Activated T-cell treated with anti-CD3 and anti-CD28 coated beads, Interleukin-2, amount 50 U/mL, for 72 hours (primary cell): ENCODE measurements at places on chromosomes 13 and 19. TPM values are rescaled to one million over a fixed set of nuclear protein-coding genes. Genes with fewer than 3 reads are reported as not detected.

Gene SSC5D
- 1.2 TPM for total RNA-seq

Gene PLIN5
- total RNA-seq = 0.81 TPM

GRCh38 chr13:94395860-94396259, 83.6 kb downstream of the DCT start:
- no peak for DNase-seq
- H3K36me3 ChIP-seq = no peaks in the 10 kb centered on the region
- H3K27me3 ChIP-seq = peaks cover 8% of the 10 kb centered on the region
- no peak overlapping the region for H3K27ac ChIP-seq
- peaks cover 8% of the 10 kb centered on the region for H3K4me1 ChIP-seq
- H3K4me3 ChIP-seq = no peak overlapping the region

GRCh38 chr19:45637890-45638667, 1.1 kb downstream of the EML2 start:
- no peak for DNase-seq
- H3K27ac ChIP-seq = no peak overlapping the region
- peaks cover 38% of the 10 kb centered on the region for H3K4me1 ChIP-seq
- peaks cover 14% of the 10 kb centered on the region for H3K36me3 ChIP-seq
- no peaks in the 10 kb centered on the region for H3K27me3 ChIP-seq

DNA sequence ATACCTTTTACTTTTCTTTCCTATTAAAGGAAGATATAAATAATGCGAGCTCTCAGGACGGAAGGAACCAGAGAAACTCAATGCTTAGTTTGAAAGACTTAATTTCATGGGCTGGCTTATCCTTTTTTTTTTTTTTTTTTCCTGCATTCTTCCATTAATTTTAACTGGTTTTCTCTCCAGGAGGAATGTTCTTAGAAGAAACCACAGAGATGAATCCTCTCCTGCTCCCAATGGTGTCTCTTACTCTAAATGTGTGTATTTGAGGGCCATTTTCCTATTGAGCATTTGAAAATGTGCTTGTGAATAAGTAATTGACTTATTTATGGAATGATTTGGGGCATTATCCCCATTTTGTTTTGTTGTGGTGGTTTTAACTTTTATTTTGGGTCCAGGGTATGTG, 494.9 kb downstream of the FOXO1 start:
- H3K4me1 ChIP-seq = peaks cover 64% of the 10 kb centered on the region
- peak overlapping the region; percentile 31 for H3K27ac ChIP-seq
- H3K27me3 ChIP-seq = no peaks in the 10 kb centered on the region
- peak overlapping the region; percentile 23 for H3K4me3 ChIP-seq

DNA sequence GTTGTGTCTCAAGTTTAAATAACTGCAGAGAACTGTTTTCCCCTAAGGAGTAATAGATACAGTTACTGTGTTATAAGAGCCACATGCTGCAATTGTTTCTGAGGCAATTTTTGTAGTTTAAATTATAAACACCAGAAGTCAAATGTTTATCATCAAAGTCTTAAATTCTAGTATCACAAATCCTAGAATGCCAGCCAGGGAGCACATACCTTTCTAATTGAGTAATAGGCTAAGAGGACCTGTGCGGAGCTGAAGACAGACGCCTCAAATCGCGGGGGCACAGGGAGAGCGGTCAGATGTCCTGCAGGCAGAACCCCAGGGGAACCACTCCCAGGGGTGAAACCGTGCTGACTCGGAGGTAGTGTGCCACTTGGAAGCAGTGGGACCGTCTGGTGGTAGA, 65.2 kb upstream of the TNFRSF19 start:
- no peak for DNase-seq
- no peaks in the 10 kb centered on the region for H3K4me1 ChIP-seq
- H3K36me3 ChIP-seq = no peaks in the 10 kb centered on the region
- H3K27me3 ChIP-seq = peaks cover 5% of the 10 kb centered on the region
- no peak overlapping the region for H3K4me3 ChIP-seq
- H3K27ac ChIP-seq = no peak overlapping the region

- no peak overlapping the region for H3K27ac ChIP-seq
- no peaks in the 10 kb centered on the region for H3K27me3 ChIP-seq
- no peak for DNase-seq
- no peak overlapping the region for H3K4me3 ChIP-seq
- H3K36me3 ChIP-seq = no peaks in the 10 kb centered on the region
These were observed 12.4 kb upstream of the GRWD1 start for GRCh38 chr19:48433337-48433736.

DNA sequence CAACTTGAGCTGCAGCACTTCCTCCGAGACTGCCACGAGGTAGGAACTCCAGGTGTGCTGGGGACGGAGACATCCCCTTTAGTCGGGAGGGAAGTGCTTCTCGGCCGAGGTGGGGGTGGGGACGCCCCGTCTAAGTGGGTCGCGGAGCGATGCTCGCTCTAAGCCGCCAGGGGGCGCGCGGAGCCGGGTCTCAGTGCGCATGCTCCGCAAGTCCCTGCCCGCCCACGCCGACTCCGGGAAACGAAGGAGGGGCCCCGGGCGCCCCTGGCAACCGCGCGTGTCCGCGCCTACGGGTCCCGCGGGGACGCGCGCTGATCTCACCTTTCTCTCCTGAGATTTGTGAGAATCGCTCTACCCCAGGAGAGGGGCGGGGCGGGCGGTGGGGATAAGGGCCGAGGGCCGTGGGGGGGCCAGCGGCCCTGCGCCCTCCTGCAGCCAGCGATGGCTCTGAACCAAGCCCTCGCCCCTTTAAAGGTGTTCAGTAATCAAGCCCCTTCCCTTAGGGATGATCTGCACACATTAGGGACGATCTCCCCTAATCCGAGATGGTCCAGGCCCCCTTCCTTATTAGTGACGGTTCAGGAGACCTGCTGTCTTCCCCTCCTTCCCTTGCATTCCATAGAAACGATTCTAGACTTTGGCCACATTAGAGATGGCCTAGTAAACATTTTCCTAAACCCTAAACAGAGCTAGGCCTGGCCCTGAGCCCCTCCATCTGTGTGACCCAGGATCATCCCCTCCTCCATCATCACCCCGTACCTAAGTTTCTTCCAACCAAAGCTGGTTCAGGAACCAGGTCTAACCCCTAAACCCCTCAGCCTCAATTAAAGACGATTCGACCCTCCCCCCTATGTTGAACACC, 47.3 kb upstream of the SHKBP1 start:
- H3K4me3 ChIP-seq = peak overlapping the region; percentile 66
- H3K36me3 ChIP-seq = no peaks in the 10 kb centered on the region
- H3K4me1 ChIP-seq = peaks cover 21% of the 10 kb centered on the region

GRCh38 chr13:99230991-99231390, 27.2 kb downstream of the GPR18 start:
- H3K36me3 ChIP-seq = peaks cover 5% of the 10 kb centered on the region
- H3K4me1 ChIP-seq = peaks cover 75% of the 10 kb centered on the region
- no peak for DNase-seq
- H3K27ac ChIP-seq = no peak overlapping the region
- H3K27me3 ChIP-seq = no peaks in the 10 kb centered on the region

DNA sequence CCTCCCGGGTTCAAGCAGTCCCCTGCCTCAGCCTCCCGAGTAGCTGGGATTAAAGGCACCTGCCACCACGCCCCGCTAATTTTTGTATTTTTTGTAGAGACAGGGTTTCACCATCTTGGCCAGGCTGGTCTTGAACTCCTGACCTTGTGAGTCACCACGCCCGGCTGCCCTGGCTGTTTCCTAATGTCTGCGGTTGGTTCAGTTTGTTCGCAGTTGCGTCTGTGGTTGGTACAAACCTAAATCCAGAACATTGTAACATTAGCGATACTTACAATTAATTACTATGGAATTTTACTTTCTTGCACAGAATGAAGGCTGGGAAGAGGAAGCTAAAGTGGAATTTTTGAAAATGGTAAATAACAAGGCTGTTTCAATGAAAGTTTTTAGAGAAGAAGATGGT, 38.1 kb downstream of the RNF17 start:
- H3K27me3 ChIP-seq = peaks cover 45% of the 10 kb centered on the region
- H3K4me1 ChIP-seq = no peaks in the 10 kb centered on the region
- H3K4me3 ChIP-seq = no peak overlapping the region
- DNase-seq = no peak

DNA sequence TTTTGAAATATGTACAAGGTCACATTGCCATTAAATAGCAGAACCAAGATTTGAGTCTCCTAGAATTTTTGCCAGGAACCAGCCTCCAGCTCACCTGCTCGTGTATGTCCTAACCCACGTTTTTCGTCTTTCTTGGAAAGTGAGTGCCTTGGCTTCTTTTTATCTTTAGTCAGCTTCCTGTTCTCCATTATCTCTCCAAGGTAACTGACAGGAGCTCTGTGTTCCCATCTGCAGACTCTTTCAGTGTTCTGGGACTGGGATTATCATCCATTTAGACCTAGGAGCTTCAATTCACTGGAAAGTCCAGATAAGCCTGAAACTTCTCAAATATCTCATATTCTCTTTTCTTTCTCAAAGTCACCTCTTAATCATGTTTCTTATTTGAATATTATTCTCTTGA, 193.7 kb downstream of the ZIC5 start:
- H3K27ac ChIP-seq = no peak overlapping the region
- no peak overlapping the region for H3K4me3 ChIP-seq
- H3K27me3 ChIP-seq = no peaks in the 10 kb centered on the region
- DNase-seq = no peak
- peaks cover 6% of the 10 kb centered on the region for H3K36me3 ChIP-seq
- no peaks in the 10 kb centered on the region for H3K4me1 ChIP-seq

- peak overlapping the region; percentile 63 for H3K27ac ChIP-seq
- H3K4me3 ChIP-seq = peak overlapping the region; percentile 42
- H3K27me3 ChIP-seq = no peaks in the 10 kb centered on the region
- H3K36me3 ChIP-seq = peaks cover 30% of the 10 kb centered on the region
- peak; percentile 39 for DNase-seq
These were observed 32.7 kb upstream of the ZNF254 start for GRCh38 chr19:24054044-24054935.
